ENCODE measurements at places on chromosomes 5 and 9. TPM values are rescaled to one million over a fixed set of nuclear protein-coding genes. Genes with fewer than 3 reads are reported as not detected.

The LEAP2 gene
- total RNA-seq, result 2.5 TPM

The S100Z gene
- 1.3 TPM for total RNA-seq

GRCh38 chr9:29816954-29817703 is 2243.8 kb upstream of the C9orf72 start:
- DNase-seq, result no peak

GRCh38 chr9:16627521-16627920 is 242.9 kb downstream of the BNC2 start:
- no peak for DNase-seq

- DNase-seq, result no peak
Observed at GRCh38 chr5:39523821-39524220, 99.0 kb upstream of the DAB2 start.

- no peak for DNase-seq
Observed at GRCh38 chr9:5651246-5651645, 22.3 kb downstream of the RIC1 start.

DNA sequence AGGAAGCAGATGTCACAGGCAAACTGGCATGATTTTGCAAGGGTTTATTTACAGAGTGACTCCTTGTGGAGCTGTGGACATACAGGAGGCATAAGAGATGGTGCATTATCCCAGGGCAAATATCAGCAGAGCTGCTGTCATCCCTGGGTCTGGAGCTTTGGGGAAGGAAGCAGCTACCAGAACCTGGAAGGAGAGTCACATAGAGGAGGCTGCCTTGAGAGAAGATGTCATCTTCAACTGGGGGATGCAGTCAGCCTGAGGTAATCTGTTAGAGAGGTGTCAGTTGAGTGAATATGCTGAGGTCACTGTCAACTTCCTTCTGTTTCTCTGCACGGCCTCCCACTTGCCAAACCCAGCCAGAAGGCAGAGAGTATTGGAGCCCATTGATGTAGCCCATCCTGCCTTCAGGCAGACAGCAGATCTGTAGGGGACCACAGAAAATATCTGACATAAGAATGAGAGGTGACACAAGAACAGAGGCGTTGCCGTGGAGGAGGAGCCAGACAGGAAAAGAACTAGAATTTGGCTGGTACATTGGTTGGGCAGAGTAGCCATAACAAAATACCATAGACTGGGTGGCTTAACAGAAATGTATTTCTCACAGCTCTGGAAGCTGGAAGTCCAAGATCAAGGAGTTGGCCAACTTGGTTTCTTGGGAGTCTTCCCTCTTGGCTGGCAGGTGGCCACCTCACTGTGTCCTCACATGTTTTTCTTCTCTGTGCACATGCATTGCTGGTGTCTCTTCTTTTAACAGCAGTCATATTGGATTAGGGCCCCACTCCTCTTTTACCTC is 102.8 kb downstream of the SNX18 start:
- DNase-seq, result no peak

- DNase-seq, result no peak
Observed at GRCh38 chr5:106843812-106844416, 826.8 kb downstream of the EFNA5 start.

The JAKMIP2 gene
- total RNA-seq, result 3.4 TPM

The SNAPC4 gene
- 16.8 TPM for total RNA-seq

The MLANA gene
- total RNA-seq, result not detected

DNA sequence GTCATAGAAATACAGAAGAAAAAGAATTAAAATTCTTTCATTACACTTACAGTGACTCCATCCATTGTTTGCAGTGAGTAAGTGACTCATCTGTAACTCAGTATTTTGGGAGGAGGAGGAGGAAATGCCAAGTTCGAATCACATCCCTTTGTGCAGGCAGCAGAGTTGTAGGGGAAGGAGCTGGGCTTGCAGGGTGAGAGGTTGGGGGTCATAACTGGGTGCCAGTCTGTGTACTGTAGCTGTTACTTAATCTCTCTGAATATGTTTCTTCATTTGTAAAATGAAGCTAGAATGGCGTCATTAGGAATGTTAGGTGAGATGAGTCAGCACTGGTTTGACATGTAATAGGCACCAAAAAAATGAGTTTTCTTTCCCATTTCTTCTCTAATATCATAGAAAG is 235.7 kb upstream of the ADAMTSL1 start:
- no peak for DNase-seq

DNA sequence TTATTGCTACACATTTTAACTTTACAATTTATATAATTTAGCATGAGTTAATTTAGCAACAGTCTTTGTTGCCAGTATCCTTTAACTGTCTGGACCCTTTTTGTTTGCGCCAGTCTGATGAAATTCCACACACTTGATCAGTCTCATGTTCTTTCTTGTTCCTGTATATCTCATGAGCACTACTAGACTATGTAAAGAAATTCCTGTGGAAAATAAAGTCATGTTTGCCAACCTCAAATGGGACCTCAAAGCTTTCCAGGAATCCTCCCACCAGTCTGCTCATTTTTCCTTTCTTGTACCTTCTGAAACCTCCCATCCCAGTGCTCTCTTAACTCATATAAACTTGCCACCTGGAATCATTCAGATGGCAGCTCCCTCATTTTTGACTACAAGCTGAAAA is 8.0 kb downstream of the DMXL1 start:
- DNase-seq, result no peak

GRCh38 chr5:31854181-31855133 is 215.5 kb downstream of the PDZD2 start:
- DNase-seq, result peak; percentile 38

GRCh38 chr9:37914154-37914551 is 10.2 kb upstream of the SLC25A51 start:
- no peak for DNase-seq

The DYNC2I2 gene
- 35.7 TPM for total RNA-seq

DNA sequence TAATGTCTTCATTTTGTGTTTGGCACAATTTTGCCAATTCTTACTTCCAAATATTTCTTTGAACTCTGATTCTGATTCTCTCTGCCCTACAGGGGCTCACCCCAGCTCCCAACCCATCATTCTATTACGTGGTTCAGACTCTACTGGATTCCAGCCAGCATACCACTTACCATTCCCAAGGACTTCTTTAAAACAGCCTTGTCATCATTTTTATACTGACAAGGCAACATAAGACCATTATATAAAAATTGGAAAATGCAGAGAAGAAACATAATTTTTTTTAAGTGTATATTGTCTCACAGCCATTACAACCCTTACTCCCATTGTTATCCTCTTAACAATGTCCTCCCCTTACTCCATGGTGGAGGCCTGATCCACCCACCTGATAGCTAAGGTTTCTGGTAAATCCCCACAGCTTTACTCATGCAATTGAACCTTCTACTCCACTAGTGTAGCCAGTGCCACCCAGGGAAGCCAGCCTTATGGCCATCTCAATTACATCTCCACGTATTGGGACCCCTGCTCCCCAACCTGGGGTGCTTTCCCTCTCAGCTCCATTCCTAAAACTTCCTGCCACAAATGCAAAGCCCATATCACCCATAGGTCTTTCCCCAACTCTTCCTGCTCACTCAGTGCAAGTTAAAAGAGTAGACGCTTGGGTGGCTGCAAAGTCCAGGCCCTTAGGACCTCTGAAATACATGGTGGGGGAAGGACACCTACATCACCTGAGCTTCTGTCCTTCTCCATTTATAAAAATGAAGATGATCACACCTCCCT is 19.1 kb downstream of the UGT3A2 start:
- no peak for DNase-seq

DNA sequence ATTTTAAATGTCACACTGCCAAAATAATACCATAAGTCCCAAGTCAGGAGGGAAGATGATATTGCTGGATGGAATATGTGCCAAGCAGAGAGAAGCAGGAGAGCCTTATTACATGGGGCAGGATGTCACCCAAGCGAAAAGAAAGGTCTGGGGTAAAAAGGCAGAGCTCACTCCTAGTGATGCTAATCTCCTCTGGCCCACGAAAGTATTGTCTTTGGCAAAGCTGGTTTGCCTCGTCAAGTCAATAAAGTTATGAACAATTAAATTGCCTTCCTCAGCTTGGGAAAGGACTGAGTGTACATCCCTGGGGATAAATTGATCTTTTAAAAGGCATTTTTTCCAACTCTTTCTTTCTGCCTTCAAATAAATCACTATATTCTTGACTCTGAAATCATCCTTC is 220.6 kb downstream of the DMAC1 start:
- DNase-seq, result no peak

DNA sequence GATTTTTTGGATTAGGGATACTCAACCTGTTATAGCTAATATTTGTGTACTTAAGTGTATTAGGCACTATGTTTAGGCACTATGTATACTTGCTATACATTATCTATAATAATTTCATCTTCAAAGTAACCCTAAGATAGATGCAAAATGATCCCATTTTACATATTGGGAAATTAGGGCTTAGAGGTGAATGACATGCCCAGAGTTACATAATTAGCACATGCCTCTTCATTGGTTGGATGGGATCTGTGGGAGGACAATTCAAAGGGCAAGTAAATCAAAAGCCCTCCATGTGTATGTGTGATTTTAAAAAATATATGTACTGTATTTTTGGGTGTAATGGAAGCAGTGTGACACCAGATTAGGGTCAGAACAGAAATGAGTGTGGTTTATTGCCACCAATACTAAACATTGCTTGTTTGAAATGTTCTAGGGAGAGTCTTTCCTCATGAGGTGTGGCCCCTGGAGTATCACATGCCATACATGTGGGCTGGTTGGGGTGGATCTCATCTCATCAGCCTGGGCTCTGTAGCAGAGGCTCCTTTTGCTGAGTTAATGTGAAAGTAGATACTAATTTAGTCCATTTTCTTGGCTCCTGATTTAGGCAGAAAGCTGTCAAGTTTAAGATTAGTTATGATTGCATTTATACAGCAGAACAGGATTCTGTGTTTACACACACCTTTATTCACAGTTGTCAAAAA is 5.5 kb downstream of the C9orf85 start:
- peak; percentile 55 for DNase-seq

GRCh38 chr5:167128581-167128980 is 1162.9 kb upstream of the WWC1 start:
- no peak for DNase-seq

DNA sequence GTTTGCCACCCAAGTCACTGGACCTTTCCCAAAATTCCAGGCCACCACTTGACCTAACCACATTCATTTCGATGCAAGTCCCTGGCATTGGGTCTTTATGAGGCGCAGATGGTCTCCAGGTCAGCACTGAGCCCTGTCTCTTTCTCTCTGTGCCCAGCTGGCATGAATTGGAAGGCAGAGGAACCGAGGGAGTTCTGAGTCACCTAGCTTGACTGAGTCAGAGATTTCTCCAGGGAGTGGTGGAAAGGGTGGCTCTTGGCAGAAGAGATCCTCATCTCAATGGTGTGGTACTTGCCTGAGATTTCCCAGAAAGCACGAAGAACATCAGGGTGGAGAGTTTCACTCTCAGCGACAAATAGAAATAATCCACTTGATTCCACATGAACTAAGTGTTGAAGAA is 43.8 kb downstream of the WDR36 start:
- no peak for DNase-seq

GRCh38 chr9:132998831-132999635 is 20.5 kb downstream of the GFI1B start:
- DNase-seq, result no peak

The ZDHHC11 gene
- total RNA-seq, result 8.5 TPM

All from activated CD4-positive, alpha-beta T cell treated with anti-CD3 and anti-CD28 coated beads for 36 hours (primary cell).